ENCODE measurements at places on chromosomes 1 and 21.

DNA sequence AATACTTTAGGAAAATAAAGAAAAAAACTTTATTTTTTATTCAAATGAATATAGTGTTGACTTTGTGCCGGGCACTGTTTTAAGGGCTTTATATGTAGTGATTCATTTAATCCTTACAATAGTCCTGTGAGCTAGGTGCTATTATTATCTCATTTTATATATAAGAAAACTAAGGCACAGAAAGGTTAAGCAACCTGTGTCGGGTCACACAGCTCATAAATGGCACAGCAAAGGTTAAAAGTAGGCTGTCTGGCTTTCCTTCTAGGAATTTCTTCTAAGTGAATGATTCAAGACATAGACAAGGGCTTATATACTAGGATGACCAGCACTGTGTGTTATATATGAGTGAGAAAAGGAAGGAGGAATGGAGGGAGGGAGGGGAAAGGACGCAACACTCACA lies 35.4 kb downstream of the SEC16B start:
- no peak for DNase-seq

DNA sequence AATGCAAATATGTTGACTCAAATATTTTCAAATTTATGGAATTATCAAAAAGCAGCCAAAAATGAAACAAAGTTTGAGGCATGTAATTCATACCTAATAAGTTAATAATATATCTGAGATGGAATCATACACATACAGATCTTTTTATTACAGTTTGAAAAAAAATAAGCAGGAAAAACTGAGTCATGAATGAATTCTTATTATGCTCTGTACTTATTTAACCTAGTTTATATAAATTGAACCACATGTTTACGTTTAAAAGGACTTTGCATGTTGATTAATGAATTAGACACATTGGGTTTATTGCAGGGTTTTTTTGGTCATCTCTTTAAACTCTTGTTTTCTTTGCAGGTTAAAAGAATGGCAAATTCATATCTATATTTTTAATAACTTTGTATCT lies 40.9 kb downstream of the CMPK1 start:
- no peak for DNase-seq

GRCh38 chr1:5992814-5993555 lies 760 bp upstream of the NPHP4 start:
- DNase-seq, result peak; percentile 18

- DNase-seq, result no peak
These were observed 5.3 kb upstream of the LCE3D start for GRCh38 chr1:152585586-152585985.

DNA sequence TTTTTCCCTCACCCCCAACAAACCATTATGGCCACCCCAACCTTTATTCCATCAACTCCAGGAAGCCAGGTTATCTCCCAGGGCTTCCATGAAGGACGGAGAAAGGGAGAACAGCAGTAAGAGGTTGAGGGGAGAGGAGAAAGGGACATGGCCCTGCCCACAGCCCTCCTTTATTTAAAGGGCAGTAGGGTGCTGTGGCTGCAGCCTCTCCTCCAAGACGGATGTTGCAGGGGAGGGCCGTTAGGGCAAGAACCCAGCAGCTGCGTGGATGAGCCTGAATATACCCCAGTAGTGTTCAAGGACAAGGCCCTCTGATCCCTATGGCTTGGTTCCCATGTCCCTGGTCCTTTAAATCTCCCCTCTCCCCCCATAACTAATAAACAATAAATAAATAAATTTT lies 5.9 kb downstream of the RXFP4 start:
- DNase-seq, result no peak

GRCh38 chr1:230195199-230195598 lies 128.2 kb downstream of the GALNT2 start:
- DNase-seq, result no peak

DNA sequence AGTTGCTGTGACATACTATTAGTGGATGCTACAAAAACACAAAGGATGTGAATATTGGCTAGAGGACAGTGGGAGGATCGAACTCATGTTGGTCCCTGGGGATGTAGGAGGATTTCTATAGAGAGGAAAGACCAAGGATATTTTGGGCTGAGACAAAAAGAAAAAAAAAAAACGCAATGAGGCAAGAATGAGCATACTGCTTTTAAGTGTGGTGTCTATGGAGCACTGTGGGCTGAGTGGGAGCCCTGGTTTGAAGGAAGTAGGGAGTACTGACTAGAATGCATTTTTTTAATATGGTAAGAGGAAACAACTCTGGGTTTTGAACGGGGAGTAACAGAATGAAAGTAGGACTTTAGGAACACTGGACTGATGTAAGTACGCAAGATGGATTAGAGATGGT lies 450.7 kb downstream of the NEGR1 start:
- DNase-seq, result no peak

GRCh38 chr1:89451011-89451410 lies 73.6 kb upstream of the LRRC8B start:
- DNase-seq, result peak; percentile 25

GRCh38 chr1:213538251-213538650 lies 449.5 kb upstream of the PROX1 start:
- no peak for DNase-seq

GRCh38 chr1:67648582-67649326 lies 36.2 kb upstream of the GADD45A start:
- DNase-seq, result no peak

- no peak for DNase-seq
These were observed 217.7 kb downstream of the CRB1 start for GRCh38 chr1:197485790-197486189.

GRCh38 chr1:229068270-229068987 lies 202.5 kb upstream of the RAB4A start:
- DNase-seq, result peak; percentile 67

GRCh38 chr1:65250826-65251225 lies 58.5 kb upstream of the DNAJC6 start:
- DNase-seq, result no peak

- no peak for DNase-seq
These were observed 14.0 kb downstream of the JUN start for GRCh38 chr1:58769809-58770320.

DNA sequence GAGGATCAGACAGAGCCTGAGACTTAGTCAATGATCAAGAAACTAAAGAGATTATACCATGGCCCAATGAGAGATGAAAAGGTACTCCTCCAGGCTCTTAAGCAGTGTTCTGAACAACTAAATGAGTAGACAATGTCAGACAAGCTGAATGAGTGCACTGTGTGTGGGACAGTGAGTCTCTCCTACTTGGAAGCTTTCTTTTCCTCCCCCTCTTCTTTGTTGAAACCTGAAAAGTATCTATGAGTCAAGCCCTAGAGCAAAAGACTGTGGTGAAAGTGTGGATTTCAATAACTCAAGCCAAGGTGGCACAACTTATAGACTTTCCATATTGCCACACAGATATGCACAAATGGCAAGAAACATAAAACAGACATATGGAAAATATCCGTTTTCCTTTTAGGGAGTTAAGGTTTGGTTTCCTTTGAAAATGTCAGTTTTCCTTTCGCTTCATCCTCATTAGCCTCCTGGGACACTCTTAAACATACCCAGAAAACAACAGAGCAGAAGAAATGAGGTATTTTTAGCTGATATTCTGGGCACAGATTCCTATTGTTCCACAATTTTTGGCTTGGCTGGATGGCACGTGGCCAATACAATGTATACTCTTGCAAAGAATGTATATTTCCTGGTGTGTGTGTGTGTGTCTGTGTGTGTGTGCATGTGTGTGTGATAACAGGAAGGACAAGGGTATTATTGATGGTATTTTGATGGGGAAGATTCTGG lies 96.6 kb downstream of the LMX1A start:
- DNase-seq, result no peak

DNA sequence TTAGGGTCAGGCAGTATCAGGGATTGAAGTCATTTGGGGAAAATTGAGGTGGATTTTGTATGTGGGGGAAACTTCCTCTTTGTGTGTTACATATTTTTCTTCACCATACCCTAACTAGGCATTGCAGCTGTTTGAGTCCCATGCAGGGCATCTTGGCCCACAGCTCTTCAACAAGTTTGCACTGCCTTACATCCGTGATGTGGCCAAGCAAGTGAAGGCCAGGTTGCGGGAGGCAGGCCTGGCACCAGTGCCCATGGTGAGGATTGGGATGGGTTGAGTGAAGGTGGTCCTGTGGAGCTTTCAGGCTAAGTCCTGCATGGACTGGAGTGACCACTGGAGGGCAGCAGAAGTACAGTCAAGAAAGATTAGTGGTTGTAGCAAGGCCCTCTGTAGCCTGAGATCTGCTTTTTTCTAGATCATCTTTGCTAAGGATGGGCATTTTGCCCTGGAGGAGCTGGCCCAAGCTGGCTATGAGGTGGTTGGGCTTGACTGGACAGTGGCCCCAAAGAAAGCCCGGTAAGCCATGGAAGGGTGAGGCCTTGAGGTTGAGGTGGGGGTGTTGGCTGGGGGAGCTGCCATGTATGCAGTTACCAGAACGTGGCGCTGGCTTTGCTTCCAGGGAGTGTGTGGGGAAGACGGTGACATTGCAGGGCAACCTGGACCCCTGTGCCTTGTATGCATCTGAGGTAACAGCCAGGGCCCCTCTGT lies 2.4 kb downstream of the UROD start:
- DNase-seq, result peak; percentile 84

GRCh38 chr1:205994346-205994745 lies 8.8 kb downstream of the RAB7B start:
- DNase-seq, result no peak
